ENCODE measurements at places on chromosomes 2 and 18.

GRCh38 chr2:233862261-233862768 lies 5.9 kb downstream of the MSL3B start:
- no peak for DNase-seq

DNA sequence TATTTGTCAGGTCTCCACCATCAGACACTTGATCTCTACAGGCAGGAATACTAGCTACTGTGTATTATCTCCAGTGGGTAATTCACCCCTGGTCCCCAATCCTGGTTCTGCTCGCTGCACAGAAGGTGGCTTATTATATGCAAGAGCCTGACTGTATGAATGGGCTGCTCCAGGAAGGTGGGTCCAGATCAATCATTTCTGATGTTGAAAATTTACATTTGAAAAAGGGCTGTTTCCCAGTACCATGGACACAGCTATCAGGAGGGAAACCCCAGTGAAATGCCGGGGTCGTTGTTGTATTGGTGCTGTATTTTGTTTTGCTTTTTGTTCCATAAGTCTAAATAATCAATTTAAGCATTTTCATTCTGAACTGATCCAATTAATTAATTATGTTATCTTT lies 367.6 kb downstream of the RND3 start:
- DNase-seq, result no peak

DNA sequence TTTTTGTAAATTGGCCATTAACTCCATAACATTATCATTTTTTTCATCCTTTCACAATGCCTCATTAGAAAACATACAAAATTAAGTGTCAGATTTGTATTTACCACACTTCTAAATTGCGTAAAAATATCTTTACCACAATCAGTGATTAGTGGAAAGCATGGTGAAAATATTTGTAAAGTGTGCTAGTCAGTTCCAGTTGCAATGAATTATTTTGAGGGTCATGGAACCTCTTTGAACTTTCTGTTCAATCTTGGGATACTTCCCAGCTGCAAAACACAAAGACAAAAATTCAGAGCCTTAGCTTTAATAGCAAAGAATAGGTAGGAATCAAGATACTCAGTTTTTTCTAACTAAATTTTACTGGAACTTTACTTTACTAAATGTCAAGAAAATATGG lies 4.0 kb upstream of the COL3A1 start:
- DNase-seq, result no peak

- peak; percentile 13 for DNase-seq
Measured at GRCh38 chr2:29290293-29291047, 175.3 kb downstream of the CLIP4 start.

DNA sequence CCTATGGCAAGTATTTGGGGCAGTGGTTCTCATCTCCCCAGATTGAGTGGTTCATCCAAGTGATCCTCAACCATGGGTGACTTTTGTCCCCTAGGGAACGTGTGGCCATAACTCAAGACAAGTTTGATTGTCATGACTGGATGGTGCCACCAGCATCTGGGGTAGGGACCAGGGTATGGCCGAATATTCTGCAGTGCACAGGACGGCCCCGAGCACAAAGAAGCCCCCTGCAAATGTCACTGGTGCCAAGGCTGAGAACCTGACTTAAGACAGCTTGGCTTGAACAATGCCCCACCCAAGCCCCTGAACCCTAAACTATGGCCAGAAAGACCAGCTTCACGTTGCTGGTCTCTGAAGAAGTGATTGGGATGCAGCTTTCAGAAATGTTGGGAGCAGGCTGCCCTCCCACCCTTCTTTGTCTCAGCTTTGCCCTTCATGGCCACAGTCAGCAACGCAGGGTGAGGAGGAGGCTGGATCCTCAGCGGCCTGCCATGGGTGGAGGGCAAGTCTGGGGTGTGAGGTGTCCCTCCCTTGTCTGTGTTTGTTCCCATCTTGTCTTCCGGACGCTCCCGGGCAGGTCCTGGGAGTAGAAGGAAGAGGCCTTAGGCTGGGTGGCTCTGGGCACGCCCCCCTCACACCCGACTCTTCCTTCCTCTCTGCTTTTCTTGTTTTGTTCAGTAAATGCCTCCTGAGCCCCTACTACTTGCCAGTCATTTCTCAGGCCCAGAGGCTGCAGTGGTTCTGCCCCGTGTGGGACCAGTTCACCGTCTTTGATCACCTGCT lies 43.4 kb downstream of the GREB1 start:
- no peak for DNase-seq

DNA sequence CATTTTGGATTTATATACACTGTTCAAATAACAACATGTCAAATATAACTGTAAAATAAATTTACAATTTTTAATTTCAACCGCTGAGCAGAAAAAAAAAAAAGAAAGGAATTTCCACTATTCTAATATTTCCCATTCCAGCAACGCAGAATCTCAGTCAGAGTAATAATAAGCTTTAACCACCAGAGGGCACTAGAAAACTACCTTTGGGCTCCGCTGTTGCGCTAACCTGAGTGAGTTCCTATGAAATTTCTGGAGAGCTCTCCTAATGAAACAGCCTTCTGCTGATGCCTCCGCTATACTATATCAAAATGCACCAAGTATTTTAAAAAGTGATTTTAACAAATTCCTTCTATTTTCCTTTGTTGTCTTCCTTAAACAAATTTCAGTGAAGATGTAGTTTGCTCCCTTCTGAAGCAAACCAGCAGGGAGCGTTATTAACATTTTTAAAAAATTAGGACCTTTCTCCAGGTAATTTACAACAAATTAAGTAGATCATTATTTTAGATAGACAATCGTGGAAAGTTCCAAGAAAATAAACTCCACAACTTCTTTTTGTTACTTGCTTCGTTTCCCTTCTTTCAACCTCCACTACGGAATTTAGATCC lies 23.0 kb downstream of the ERMN start:
- DNase-seq, result peak; percentile 65

DNA sequence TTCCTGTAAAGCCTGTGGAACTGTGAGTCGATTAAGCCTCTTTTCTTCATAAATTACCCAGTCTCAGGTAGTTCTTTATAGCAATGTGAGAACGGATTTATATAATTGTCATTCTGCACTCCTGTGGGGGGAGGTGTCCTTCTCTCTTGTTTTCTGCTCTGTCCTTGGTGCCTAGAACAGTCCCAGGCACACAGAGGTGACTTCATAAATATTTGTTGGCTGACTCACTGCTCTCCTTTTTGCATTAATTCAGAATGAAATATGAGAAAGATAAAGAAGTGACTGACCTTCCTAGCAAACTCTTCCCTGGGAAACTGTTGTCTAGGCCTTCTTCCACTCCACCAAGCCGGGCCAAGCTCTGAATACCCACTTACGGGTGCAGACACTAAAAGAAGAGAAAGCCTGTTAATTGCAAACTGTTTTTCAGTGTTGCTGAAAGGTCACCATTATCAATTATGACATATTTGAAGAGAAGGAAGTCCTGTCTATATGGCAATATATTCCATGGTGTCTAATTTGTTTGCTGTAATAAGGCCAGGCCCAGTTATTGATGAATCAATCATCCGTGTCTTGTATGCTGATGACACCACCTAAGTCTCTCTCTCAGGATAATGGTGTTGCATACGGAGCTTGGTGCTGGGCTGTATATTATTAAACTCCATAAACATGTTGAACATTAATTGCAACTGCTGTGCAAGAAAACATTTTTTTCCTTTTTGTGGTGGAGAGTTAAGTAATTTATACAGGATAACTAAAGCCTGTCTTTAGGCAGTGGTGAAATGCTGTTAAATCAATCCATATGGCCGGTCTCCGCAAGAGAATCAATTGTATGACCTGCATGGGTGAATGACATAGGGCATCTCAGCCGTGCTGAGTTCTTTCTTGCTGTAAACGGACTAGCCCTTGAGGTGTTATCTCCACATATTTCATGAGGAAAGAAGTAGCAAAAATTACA lies 567.5 kb downstream of the SLC4A3 start:
- no peak for DNase-seq

DNA sequence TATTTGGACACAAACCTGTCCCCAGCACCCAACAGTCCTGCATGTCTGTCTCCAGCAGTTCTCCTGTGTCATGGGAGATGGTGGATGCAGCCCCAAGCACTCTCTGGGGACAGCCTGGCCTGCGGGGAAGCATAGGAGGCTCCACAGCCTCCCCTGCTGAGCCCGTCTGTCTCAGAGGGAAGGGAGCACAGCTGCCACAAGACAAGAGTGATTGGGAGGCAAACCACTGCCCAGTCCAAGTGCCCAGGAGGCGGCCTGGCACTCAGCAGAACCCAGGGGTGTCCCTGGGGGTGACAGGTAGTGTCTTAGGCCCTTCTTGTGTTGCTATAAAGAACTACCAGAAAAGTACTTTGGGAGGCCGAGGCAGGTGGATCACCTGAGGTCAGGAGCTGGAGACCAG lies 211.2 kb upstream of the MYT1L start:
- DNase-seq, result no peak

DNA sequence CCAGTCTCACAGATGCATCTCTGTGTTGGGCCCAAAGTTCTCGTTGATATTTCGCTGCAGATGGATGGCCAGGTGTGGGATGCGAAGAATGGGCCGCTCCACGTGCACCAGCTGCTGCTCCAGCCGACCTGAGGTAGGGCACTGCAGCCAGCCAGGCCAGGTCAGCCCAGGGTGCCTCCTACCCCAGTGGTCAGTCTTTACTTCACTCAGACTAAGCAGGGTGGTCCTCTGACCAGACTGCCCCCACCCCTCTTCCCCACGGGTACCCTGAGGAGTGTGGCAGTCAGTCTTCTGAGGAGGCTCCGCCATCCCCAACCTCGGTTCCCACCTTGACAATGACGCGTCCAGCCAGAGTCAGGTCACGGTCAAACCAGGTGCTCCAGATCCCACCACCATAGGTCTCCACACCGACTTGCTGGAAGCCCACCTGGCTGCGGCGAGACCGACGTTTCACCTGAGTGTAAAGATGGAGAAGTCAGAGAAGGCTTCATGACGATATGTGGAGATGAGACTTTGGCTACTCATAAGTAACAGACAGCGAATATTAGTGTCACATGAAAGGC lies 1.7 kb downstream of the DNPEP start:
- no peak for DNase-seq

DNA sequence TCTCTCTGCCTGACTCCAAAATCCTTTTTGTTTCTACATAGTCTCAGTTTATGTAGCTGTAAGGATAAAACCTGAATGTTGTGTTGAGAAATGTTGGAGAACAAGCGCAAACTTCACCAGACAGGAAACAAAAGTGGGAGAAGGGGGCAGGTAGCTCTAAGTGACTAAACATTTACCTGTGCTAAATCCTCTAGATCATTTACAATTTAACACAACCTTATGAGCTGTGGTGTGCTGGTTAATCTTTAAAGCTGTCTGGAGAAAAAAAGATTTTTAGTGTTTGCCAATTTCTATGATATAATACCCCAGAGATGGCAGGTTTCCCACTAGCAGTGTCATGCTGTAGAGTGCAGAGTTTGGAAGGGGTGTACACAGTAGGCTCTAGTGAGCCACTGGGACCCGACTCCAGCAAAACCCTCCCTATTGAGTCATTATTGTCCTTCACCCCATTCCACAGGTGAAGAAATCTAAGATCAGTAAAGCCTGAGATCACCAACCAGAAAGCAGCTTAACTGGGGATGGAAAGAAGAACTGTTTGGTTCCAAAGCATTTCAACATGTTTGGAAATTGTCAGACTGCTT lies 992.0 kb downstream of the DCDC2C start:
- DNase-seq, result no peak

- no peak for DNase-seq
Measured at GRCh38 chr2:158963071-158963470, 5.4 kb upstream of the TANC1 start.

- DNase-seq, result no peak
Measured at GRCh38 chr2:11990576-11990975, 244.1 kb downstream of the LPIN1 start.

GRCh38 chr2:205763708-205764211 lies 81.5 kb downstream of the NRP2 start:
- DNase-seq, result peak; percentile 88

- no peak for DNase-seq
Measured at GRCh38 chr2:169415233-169415748, 53.0 kb upstream of the LRP2 start.

- no peak for DNase-seq
Measured at GRCh38 chr18:35500113-35500512, 2.4 kb upstream of the INO80C start.

DNA sequence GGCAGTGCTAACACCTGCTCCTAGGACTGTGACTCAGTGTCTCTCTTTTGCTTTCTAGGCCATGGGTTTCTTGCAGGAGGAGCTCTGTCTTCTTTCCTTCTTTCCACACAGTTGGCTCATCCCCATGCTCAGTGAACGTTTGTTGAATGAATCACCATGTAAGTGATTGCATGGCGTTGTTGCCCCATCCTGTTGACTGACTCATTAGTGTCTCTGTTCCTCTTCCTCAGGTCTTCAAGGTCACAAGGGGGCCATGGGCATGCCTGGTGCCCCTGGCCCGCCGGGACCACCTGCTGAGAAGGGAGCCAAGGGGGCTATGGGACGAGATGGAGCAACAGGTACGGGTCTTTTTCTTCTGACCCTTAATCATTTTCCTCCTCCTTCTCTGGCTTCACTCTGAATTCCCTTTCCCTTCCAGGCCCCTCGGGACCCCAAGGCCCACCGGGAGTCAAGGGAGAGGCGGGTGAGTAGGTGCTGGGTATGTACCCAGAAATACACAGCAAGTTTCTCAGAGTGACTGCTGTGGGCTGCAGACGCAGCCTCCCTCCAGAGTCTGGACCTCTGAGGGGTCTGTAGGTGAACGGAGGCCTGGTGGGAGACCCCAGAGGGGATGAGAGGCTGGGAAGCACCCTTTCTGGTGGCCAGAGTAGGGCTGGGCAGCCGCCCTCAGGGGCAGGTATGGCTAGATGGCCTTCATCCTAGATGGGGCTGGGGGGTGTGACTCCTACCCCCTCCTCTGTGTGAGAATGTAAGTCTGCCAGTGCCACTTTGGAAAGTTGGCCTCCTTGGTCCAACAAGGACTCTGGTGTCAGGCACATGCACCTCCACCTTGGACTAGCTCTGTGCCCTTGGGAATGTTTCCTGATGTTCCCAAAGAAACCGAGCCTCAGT lies 32.4 kb downstream of the MARCO start:
- no peak for DNase-seq

GRCh38 chr2:196427986-196428634 lies 211.4 kb upstream of the CCDC150 start:
- DNase-seq, result peak; percentile 65

DNA sequence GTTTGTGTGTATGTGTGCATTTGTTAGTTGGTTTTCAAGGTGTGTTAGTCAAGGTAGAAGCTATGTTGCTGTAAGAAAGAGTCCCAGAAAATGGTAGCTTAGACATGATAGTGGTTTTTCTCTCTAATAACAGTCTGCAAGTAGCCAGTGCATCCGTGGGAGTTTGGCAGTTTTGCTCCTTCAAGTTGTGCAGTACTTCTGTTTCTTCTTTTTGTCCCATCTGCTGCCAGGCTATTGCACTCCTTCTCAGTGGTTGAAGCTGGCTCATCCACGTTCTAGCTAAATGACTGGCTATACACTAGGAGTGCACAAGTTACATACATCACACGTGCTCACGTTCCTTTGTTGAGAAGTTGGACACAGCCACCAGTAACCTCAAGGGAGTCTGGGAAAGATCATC lies 134.7 kb downstream of the ASXL3 start:
- DNase-seq, result no peak

GRCh38 chr18:57446322-57446721 lies 11.1 kb downstream of the ONECUT2 start:
- DNase-seq, result peak; percentile 62

Data from dermis blood vessel endothelial cell (primary cell).